Stimulated activated CD4-positive, alpha-beta T cell treated with anti-CD3 and anti-CD28 coated beads, TNF-alpha, amount 100 ng/mL, for 1 hour (primary cell): ENCODE measurements at places on chromosomes 13 and 19.

DNA sequence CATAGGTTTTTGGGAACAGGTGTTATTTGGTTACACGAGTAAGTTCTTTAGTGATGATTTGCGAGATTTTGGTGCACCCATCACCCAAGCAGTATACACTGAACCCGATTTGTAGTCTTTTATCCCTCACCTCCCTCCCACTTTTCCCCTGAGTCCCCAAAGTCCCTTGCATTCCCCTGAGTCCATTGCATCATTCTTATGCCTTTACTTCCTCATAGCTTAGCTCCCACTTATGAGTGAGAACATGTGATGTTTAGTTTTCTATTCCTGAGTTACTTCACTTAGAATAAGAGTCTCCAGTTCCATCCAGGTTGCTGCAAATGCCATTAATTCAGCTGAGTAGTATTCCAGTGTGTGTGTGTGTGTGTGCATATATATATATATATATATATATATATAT, 97.2 kb upstream of the EDNRB start:
- DNase-seq = no peak

DNA sequence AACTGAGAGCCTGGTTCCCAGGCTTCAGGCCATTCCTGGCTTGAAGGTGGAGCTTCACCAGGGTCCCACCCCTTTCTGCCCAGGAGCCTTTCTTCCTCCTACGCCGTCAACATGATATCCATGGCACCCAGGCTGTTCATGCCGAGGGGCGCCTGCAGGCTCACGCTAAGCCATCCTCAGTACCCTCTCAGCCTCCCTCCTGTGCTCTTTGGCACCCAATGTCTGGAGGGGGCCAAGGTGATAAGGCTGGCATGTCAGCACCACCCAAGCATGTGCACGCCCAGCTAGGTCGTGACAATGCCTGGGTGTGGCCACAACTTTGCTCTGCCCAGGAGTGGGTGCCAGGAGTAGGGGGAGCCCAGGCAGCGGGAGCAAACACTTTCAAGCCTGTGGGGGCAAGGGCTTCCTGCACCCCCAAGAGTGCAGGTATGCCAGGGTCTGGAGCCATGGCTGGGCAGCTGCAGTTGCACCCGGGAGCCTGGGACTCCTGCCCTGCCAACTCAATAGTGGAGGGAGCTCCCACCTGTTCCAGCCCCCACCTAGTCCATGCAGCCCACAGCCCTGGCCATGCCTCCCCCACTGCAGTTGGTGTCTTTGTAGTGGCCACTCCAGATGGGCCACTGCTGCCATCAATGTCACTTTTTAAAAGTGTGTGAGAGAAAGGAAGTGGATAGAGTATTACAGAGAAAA, 219.9 kb downstream of the MAB21L1 start:
- DNase-seq = no peak

DNA sequence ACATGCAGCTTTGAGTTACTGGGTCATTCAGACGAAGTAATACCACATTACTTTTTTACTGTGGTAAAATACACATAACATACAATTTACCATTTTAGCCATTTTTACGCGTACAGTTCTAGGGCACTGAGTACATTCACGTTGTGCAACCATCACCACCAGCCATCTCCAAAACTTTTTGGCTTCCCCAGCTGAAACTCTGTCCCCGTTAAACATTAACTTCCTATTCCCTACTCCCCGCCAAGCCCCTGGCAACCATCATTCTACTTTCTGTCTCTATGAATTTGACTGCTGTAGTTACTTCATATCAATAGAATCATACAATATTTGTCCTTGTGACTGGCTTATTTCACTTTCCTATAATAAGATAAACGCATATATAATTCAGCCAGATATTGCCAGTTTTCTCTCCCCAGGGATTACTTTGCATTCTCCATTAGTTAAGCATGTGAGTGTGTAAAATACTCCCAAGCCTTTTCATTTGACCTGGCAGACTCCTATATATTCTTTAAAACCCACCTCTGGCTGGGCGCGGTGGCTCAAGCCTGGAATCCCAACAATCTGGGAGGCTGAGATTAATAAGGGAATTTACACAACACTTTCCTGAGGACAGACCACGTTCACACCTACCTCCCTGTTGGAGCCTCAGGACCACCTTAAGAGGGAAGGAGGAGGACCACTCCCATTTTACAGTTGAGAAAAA, 10.0 kb upstream of the CYP4F22 start:
- no peak for DNase-seq

DNA sequence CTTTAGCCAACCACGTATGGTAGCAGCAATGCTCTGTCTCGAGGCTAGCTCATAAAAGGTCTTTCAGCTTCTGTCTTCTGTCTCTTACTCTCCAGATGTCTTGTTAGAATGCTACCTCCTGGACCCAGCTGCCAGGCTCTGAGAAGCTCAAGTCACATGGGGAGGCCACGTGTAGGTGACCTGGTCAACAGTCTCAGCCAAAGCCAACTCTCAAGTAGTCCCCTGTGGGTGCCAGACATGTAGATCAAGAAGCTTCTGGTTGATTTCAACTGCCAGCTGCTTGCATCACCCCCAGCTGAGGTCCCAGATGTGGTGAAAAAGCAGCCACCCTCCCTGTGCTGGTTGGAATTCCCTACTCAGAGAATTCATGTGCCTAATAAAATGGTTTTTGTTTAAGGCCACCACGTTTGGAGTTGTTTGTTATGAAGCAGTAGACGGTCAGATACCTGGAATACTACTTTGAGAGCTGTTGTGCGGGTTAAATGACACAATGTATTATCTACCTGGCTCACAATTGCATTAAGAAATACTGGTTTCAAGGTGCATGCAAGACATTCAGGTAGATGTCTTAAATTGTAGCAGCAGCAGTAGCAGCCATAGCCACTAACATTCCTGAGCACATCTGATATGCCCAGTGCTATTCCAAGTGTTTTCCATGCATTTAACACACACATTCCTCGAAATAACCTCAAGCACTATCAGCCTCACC, 131.0 kb upstream of the RFC3 start:
- DNase-seq = no peak
